ENCODE measurements at places on chromosomes 2 and 18. TPM values are rescaled to one million over a fixed set of nuclear protein-coding genes. Genes with fewer than 3 reads are reported as not detected.
A peak's percentile ranks its signal among the peaks of the same experiment; 100 is the strongest.

GRCh38 chr2:158953454-158953853, 15.0 kb upstream of the TANC1 start:
- no peak overlapping the region for H3K4me3 ChIP-seq
- peak overlapping the region; percentile 98 for H3K27ac ChIP-seq
- no peak for DNase-seq
- no peaks in the 10 kb centered on the region for H3K36me3 ChIP-seq

CLEC4F gene
- not detected for total RNA-seq

GATA6 gene
- 106 TPM for total RNA-seq

DNA sequence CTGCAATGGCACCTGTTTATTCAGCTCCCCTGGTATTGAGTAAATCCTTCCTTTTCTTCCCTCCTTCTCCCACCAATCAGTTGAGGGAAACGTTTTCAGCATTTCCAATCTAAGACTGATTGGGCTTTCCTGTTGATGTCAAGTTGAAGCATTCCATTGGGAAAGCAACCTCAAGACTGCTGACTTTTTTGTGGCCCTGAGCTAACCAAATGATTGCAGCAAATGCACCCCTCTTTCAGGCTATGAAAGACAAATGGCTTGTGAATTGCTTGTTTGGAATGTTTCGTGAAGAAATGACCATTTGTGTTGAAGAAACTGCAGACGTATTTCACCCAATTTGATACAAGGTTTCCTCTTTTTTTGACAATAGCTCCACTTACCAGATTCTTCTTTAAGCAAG, 303.5 kb downstream of the EPHA4 start:
- H3K27me3 ChIP-seq, result no peaks in the 10 kb centered on the region
- DNase-seq, result no peak
- no peaks in the 10 kb centered on the region for H3K36me3 ChIP-seq
- H3K4me3 ChIP-seq, result no peak overlapping the region
- H3K27ac ChIP-seq, result no peak overlapping the region

All from mesothelial cell of epicardium (in vitro differentiated cells).